Stimulated activated CD4-positive, alpha-beta T cell treated with anti-CD3 and anti-CD28 coated beads, Interleukin-1b, Interleukin-23, amount 100 ng/mL, for 4 hours (primary cell): ENCODE measurements at places on chromosomes 7 and 10.

- DNase-seq = no peak
Measured at GRCh38 chr7:79063019-79063698, 390.3 kb downstream of the MAGI2 start.

DNA sequence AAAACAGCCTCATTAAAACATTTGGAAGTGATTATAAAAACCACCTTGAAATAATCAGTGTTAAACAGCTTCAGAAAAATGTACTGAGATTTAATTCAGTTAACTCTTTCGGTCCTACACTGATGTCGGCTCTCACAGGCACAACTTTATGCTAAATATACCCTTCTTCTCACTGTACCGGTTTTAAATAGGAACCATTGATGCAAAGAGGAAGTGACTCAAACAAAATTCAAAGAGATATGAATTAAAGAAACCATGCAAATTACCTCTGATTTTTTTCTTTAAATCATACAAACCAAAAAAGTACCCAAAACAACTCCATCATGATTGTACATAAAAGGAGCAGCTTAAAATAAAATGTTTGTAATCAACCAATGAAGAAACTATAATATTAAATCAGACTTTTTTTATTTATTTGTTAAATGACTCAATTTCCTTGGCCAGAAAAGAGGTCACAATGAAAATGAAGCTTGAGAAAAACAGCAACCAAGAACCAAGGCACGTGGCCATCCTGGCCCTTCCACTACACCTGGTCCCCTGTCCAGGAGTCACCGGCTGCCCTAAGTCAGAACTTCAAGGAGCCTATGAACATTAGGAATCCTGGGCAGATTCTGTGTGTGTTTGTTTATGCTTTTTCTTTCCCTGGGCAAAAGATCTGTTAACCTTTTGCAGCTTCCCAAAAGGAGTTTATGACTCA is 73.0 kb upstream of the CABCOCO1 start:
- no peak for DNase-seq

DNA sequence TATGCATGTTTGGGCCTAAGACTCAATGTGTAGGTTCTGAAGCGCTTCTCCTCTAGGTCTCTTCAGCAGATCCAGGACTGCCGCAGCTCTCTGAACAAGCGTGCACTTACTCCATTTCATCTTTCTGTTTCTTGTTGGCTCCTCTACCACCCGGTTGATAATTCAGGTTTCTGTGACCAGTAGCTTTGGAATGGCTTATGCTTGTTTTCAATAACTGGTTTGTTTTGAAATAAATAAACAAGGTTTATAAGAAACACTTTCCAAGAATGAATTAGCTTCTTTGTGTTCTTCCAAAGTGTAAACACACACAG is 1.5 kb downstream of the MDFIC start:
- DNase-seq = no peak

GRCh38 chr7:107939573-107940489 is 48.8 kb downstream of the DLD start:
- no peak for DNase-seq

GRCh38 chr10:116521424-116522290 is 24.1 kb upstream of the PNLIP start:
- no peak for DNase-seq

DNA sequence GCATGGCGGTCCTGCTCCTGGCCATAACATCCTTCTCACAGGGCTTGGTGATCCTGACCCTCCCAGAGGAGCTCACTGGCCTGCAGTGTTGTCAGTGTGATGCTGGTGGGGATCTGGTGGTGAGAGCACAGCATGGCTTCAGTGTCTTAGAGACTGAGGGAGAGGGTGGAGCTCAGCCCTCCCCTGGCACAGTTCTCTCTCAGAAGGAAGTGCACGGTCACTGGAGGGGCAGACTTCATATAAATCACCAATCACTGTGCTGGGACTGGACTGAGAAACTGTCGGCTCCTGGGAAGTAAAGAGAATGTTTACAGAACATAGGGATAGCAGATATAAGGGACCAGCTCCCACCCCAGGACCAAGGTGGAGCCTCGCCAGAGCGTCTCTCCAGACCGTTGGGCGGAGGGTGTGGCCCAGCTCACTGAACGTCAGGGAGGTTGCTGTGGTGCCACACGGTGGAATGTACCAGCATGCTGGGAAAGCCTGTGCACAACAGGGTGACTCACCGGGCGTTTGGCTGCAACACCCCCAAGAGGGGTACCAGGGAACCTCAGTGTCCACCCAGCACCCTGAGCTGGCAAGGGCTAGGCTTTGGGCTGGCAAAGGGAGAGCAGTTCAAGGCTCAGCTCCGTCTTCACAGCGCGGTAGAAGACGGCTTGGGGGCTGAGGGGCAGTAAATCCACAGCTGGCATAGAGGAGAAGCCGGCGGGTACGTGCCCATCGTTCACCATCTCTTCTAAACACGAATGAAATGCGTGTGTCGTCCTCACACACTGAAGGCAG is 8.8 kb upstream of the GET4 start:
- DNase-seq = no peak
